ENCODE measurements at places on chromosomes 3 and 15. TPM values are rescaled to one million over a fixed set of nuclear protein-coding genes. Genes with fewer than 3 reads are reported as not detected.

Gene PCSK6
- 0.95 TPM for total RNA-seq

Gene PARP16
- 17.9 TPM for total RNA-seq

- DNase-seq: no peak
Measured at GRCh38 chr15:64877435-64877834, 34.3 kb upstream of the ANKDD1A start.

GRCh38 chr3:197317250-197317963 is 19.0 kb upstream of the DLG1 start:
- no peak for DNase-seq

DNA sequence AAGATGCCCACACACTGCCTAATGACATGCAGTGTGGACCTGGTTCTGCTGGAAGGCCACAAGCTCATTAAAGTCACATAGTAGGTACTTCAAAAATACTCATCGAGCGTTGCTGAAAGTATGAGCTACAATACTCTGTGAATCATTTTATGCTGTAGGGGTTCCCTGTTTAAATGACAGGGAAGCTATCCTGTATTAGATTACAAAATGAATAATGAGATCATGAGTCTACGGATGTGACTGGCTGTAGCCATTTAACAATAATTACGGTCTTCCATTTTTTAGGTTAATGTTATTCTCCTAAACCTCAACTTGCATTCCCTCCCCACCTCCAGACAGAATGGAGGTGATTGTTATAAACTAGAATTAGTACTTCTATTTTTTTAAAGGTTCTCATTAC is 128.2 kb upstream of the FAM3D start:
- DNase-seq: no peak

DNA sequence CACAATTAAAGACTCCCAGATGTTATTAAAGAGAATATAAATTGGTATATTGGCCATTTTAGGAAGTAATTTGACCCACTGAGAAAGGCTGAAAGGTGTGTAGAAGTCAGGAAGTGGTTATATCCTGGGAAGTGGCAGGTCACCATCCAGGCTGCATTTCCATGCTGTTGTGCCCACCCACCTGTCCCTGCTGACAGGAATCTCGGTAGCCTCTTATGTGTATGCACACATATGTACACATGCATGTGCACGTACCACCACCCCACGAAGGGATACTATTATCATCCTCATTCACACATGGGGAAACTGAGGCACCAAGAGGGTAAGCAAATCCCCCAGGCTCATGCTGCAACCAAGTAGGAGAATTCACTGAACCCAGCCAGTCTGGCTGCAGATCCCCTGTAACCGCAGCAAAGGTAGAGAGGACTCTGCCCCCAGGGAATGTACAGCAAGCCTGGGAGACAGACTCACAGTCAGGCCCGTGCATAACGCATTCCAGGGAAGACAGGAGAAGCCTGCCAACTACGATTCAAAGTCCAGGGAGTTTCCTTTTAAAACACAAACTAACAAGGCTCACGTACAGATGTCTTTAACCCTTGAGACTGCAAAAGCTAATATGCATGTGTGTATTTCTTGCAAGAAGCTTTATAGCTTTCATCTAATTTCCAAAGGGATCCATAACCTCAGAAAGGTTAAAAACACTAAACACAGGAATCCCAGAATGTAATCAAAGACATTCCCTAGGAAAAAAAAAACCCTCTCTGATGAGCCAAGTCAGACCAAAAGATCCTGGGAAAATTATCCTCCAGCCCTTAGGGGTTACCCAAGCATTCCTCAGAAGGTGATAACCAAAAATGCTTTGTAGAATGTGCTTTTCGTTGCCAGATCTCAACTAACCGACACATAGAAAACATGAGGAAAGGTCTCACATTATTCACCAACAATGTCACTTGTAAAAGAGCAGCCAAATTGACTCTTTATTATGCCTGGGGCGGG is 129.6 kb downstream of the ADAMTS17 start:
- no peak for DNase-seq

DNA sequence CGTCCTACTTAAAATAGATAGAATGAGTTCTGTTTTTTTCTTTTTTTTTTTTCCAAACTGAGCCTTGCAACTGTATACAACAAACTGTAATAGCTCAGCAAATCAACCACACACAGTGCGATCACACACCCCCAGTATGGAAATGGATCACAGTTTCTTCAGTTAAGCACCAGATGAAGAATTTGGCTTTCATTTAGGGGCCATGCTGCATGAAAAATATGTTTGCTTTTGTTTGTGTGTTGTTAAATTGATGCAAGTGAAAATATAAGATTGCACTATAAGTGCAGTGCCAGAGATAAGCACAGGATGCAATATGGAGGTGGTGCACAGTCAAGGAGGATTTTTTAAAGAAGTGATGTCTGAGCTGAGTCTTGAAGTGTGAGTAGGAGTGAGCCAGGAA is 17.8 kb downstream of the CCDC54 start:
- DNase-seq: no peak

Gene CHST2
- 6.8 TPM for total RNA-seq

Gene SOX2
- total RNA-seq: not detected

- DNase-seq: peak; percentile 20
Measured at GRCh38 chr3:66037330-66037985, 1.3 kb downstream of the MAGI1 start.

- DNase-seq: no peak
Measured at GRCh38 chr3:107772016-107772415, 249.3 kb downstream of the BBX start.

DNA sequence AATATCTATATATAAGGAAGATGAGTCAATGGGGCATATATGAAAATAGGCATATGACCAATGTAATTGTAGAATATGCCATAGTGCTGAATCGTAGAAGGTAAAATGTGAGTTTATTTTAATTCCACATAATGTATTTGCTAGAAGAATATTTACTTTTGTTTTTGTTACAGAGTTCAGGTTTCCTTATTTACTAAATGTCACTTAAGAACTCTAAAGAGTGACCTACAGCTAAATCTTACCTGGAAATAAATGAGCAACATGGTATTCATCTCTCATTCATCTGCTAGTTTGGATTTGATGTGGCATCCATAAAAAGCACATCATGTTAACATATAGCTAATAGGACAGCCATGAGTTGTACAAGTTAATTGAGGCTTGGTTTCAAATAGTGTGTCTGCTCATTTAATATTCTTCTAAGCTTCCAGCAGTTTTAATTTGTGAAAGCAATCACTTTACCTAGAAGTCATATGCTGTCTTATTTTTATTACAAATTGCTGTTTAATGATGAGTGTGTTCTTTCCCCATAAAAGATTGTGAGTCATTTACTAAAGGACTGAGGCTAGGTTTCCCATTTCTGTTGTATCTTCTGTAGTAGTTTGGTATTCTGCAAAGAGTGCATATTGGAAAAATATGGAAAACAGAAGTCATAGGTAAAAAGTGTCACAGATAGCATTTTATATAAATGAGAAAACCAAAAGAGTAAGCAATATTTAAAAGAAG is 222.1 kb upstream of the POU1F1 start:
- no peak for DNase-seq

Data from activated CD4-positive, alpha-beta T cell treated with anti-CD3 and anti-CD28 coated beads for 36 hours (primary cell).